ENCODE measurements at places on chromosomes 6 and 20.

DNA sequence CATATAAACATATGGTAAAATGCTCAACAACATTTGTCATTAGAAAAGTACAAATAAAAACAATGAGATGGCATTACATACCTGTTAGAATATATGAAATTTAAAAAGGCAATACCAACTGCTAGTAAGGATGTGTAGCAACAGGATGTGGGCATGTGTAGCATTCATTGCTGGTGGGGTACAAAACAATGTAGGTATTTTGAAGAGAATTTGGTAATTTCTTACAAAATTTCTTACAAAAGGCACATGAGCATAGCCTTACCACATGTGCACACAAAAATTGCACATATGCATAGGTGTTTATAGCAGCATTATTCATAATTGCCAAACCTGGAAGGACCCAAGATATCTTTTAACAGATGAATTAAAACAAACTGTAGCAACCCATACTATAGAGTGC lies 1355.1 kb upstream of the CITED2 start:
- DNase-seq = no peak

- DNase-seq = no peak
Measured at GRCh38 chr20:436476-436875, 25.9 kb downstream of the TBC1D20 start.

GRCh38 chr6:139473231-139473701 lies 98.8 kb upstream of the CITED2 start:
- no peak for DNase-seq

- no peak for DNase-seq
Measured at GRCh38 chr20:25316506-25317190, 68.8 kb downstream of the PYGB start.

- DNase-seq = no peak
Measured at GRCh38 chr6:81997090-81997926, 244.8 kb upstream of the TENT5A start.

- no peak for DNase-seq
Measured at GRCh38 chr6:72561629-72562028, 60.2 kb upstream of the KCNQ5 start.

GRCh38 chr20:59007665-59008511 lies 834 bp upstream of the CTSZ start:
- peak; percentile 45 for DNase-seq

- no peak for DNase-seq
Measured at GRCh38 chr6:89675949-89676748, 37.6 kb upstream of the LYRM2 start.

DNA sequence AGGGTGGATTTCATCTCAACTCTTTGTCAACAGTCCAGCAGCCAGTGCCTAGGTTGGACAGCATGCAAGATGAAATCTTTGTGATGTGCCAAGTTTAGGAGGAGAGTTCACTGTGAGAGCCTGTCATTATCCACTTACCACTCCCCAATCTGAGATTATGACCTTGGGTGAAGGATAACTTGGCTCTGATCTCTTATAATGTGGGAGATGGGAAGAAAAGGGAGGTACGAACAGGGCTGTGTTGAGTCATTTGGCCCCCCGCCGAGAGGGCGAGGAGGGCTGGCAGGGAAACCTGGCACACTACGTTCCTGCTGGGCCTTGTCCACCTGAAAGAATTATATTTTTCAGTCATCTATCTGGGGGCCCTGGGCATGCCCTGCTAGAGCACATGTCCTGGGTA lies 35.8 kb downstream of the LAMA4 start:
- DNase-seq = no peak

- DNase-seq = no peak
Measured at GRCh38 chr6:151730496-151730870, 77.0 kb upstream of the ESR1 start.

GRCh38 chr6:33116841-33117711 lies 41.3 kb downstream of the HLA-DPB1 start:
- peak; percentile 14 for DNase-seq

GRCh38 chr20:22386306-22386623 lies 198.1 kb downstream of the FOXA2 start:
- DNase-seq = no peak

DNA sequence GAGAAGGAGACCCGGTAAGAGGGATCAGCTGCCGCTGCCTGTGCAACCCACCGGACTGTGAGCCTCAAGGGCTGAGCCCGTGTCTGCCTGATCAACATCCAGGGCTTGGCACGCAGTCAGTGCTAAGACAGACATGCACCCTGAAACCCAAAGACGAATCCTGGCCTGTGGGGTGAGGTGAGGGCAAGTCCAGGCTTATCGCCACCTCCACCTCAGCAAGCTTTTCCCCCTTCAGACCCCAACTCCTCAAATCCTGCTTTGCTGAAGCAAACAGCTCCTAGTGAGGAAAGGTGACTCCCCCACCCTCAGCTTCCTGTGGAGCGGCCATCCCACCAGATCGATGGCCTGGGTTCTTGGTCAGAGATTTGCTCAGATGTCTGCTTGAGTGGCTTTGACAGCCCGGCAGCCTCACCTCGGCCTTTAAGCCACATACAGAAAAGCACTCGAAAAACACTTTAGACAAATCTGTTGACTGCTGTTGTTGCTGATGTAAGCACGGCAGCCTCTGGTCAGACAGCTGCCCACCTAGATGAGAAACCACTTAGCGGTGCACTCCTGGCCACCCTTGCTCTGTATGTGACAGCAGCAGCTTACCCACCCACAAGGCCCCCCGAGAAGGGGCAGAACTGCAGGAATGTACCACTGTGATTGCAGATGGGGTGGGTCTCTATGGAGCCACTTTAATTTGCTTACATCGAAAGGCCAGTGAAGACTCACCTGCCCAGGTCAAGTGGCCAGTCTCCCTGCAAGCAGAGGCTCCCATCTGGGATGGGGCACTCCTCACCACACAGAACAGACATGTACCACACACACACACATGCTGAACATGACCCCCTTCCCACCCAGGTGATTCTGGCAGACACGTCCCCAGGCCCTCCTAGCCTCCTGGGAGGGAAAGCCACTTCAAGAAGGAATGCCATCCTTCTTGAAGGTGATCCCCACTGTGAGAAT lies 14.8 kb downstream of the MTCH1 start:
- no peak for DNase-seq

GRCh38 chr6:156916130-156916801 lies 139.1 kb downstream of the ARID1B start:
- DNase-seq = no peak

GRCh38 chr20:1832634-1833033 lies 62.6 kb upstream of the SIRPA start:
- no peak for DNase-seq

- DNase-seq = no peak
Measured at GRCh38 chr6:89745096-89745495, 74.5 kb downstream of the MDN1 start.

- no peak for DNase-seq
Measured at GRCh38 chr20:62149532-62150309, 6.2 kb downstream of the SS18L1 start.

GRCh38 chr6:12760911-12761310 lies 44.3 kb downstream of the PHACTR1 start:
- DNase-seq = no peak

DNA sequence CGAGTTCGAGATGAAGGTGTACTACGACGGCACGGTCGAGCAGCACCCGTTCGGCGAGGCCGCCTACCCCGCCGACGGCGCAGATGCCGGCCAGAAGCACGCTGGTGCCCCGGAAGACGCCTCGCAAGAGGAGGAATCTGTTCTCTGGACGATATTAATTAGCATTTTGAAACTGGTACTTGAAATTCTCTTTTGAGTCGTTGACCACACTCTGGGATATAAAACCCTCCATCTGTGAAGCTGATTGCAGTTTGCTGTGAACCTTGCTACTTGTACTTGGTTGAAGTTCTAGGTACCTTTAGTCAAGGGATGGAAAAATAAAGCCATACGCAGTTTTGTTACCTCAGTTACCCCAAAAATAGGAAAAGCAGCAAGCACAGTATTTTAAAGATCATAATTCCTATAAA lies 917 bp downstream of the C6orf120 start:
- DNase-seq = peak; percentile 50

DNA sequence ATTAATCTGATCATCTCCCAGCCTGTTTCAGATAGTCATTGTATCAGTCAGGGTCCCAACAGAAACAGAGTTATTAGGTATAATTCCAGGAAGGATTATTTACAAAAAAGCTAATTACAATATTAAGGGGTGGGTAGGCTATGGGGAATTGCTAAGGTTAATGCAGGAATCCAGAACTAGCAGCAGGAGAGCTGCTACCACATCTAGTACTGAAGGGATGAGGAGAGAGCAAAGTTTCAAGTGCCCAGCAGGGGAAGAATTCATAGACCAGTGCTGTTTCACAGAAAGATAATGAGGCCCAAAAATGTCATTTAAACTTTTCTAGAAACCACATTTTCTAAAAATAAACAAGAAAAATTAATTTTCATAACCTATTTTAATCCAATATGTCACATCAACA lies 284.2 kb downstream of the HACE1 start:
- DNase-seq = no peak

Data from stimulated activated naive CD8-positive, alpha-beta T cell treated with anti-CD3 and anti-CD28 coated beads, Interleukin-15, Interleukin-2, amounts not matched to agents 100 U/mL and 50 U/mL, for 24 hours (primary cell).